ENCODE measurements at places on chromosomes 7 and 10.

DNA sequence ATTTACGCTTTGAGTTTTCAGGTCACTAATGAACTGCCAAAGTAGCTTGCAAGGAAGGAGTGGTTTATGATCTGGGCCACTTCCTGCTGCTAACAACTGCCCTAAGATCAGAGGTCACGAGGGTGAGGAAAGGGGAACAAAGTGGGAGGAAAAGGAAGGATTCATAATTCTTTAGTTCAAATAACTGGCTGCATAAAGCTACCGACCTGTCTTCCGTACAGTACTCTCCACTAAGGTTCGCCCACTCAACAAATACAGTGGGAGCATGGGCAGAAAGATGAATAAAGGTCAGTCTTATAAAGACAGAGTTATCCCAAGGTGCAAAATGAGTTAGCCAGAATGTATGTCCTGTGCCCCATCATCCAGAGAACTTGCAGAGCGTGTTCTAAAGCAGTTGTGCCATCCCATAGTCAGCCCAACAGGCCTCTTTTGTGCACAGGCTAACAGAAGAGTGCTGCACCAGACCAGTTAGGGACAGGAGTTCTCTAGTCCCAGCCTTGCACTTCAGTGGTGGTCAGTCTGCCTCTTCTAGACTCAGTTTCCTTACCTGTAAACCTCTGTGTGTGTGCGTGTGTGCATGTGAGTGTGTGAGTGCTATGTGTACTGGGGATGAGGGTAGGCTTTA, 65.9 kb downstream of the CREB3L2 start:
- DNase-seq = no peak

GRCh38 chr10:47435081-47435480, 48.8 kb downstream of the ANXA8 start:
- DNase-seq = no peak

DNA sequence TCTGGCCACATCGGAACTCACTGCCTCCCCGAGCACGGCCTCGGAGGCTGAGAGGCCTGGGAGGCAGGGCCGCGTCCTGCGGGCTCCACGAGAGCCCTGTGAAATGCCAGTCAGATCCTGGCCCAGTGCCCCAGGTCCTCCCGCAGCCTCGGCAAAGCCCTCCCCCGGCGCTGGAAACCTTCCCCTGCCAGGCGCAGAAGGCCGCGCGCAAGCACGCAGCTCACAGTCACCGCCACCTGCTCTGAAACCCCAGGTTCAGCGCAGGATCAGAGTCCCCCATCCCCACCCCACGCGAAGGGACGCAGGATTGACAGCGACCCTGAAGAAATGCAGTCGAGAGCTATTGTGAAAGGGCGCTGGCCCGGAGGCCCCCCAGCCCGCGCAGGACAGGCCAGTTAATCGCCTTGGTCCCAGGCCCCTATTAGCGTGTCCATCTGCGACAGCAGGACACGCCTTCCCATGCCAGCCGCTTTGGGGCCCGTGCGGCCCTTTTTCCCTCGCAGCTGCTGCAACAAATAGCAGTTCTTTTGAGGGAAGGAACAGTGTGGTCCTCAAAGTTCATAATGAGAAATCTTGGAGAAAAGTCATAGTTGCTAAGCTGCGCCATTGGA, 13.5 kb upstream of the EGFR start:
- DNase-seq = no peak

DNA sequence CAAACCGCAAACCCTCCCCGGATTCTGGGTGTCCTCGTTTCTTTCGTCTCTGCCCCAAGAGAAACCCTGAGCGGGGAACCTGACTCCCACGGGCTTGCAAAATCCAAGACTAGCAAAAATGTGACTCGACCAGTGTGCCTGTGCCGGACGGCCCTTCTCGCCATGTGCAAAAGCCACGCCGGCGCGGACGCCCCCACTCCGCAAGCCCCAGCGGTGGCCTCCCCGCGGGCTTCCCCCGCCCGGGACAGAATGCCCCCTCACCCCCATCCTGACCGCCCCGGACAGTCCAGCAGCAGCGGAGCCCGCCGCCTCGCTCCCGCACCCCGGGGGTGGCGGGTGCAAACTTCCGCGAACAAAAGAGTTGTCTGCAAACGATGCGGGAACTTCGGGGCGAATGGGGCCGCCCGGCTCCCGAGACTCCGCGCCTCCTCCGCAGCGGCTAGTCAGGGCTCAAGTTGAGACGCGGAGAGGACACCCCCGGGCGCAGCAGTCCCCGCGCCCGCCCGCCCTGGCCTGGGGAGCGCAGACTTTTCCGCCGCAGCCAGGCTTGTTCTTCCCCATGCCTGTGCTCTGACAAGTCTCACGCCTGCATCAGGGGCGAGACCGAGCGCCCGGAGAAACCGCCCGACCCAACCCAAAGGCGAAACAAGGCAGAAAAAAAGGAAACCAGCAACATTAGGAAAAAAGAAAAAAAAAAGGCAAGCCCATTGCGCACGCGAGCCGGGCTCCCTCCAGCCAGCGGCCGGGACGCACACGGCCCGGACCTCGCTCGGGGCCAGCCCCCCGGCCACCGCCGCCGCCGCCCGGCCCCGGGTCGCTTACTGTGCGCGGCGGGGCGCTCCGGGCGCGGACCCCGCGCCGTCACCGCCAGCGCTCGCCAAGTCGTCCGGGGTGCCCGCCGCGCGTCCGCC, 732 bp downstream of the FAM53B start:
- DNase-seq = peak; percentile 53

GRCh38 chr10:2463316-2463715, 604.0 kb upstream of the PFKP start:
- DNase-seq = no peak

GRCh38 chr10:132542086-132542775, 4.6 kb downstream of the INPP5A start:
- no peak for DNase-seq

- no peak for DNase-seq
Observed at GRCh38 chr10:85032981-85033380, 704.6 kb downstream of the CCSER2 start.

DNA sequence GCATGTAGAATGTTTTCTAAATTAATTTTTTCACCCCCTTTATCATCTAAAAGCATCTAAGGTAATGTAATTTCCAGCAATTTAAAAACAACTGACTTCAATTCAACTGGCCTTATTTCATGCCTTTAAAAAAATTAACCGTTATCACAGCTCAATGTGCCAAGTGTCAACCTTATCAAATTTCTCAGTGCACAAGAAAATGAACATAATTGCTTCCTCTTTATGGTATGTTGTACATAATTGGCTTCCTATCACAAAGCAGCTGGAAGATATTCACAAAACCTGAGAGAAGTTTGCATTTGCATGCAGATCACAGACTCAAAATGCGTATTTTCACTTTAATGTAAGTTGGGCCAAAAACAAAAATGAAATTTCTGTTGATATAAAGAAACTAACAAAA, 966.4 kb downstream of the GRM8 start:
- no peak for DNase-seq

DNA sequence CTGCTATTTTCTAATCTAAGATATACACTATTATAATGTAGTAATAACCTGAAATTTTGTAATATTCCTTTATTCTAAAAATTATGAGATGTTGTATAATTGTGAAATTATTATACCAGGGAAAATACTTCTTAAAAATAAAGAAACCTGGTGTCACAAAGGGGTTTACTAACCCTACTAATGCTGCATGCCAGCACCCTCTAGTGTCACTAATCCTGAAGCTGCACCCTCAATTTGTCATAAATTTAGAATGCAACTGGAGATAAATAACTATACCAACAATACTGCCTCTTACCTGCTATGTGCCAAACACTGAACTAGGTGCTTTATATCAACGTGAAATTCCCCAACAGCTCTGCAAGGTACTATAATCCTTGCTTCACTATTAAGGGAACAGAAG, 30.8 kb downstream of the TM9SF3 start:
- DNase-seq = peak; percentile 55

GRCh38 chr7:95723583-95724180, 48.7 kb upstream of the DYNC1I1 start:
- peak; percentile 61 for DNase-seq

- no peak for DNase-seq
Observed at GRCh38 chr7:14073543-14073942, 84.1 kb upstream of the ETV1 start.

- no peak for DNase-seq
Observed at GRCh38 chr7:43489257-43489656, 93.7 kb upstream of the STK17A start.

DNA sequence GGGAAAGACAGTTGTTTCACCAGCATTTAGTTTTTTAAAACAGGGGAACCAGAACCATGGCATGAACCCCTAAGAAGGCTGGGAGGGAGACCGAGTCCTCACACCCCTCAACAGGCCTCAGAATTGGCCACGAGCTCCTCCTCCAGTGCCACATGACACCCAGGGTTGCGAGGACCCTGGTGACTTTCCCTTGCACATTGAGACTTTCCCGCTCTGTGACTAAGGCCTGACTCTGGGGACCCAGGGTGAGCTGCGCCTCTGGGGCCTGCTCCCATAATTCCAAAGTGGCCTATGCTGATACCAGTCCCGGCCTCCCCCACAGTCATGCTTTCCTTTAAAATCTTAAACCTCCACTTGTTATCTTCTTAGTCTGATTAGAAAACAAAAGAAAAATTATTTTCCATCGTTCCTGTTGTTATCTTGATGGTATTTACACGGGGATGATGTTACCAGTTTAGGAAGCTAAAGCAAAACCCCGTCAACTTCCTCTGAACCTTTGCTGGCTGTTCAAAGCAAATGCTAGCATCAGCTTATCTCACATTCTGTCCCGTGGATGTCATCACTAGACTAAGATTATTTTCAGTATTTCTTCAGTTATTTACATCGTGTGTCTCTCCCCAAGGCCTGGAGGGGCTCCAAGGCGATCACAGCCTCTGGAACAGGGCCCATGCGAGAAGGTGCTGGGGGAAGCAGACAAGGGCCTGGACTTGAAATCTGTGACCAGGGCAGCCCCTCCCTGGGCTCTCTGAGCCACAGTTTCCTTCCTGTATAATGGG, 42.1 kb downstream of the FAM53B start:
- DNase-seq = no peak

GRCh38 chr10:26781797-26782196, 79.0 kb downstream of the ABI1 start:
- no peak for DNase-seq

- DNase-seq = no peak
Observed at GRCh38 chr10:128957221-128957620, 509.8 kb upstream of the MGMT start.

DNA sequence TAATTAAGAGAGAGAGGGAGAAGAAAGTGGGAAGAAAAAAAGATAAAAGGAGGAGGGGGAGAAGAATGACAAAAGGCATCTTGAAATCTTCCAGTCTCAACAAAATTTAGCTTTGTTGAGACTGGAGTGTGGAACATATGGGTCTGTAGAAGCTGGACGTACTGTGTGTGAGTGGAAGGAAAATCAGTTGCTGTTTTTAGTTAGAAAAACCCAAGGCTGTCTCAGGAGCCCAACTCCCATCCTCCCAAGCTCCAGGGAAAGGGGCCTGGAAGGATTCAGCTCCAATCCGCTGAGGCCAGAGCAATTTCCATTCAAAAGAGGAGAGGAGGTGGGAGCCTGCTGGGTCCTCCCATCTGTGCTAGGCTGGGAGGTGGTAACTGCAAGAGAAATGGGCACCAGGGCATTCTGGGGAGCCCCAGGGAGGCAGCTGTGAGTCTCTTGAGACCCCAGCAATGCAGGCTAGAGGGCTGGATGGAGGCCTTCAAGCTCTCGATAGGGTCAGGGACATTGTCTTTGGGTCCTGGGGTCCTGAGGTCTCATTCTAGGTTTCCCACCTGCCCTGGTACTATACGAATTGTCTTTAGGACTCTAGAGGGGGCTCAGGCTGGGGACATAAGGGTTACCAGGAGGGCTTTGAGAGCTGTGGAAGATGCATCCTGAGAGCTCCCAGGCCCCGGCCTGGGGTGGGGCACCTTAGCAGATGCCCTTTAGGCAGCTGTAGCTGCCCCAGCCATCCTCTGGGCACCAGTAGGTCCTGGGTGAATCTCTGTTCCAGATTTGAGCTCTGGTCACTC, 21.4 kb downstream of the ADCYAP1R1 start:
- DNase-seq = no peak

- DNase-seq = no peak
Observed at GRCh38 chr10:51270936-51271530, 196.7 kb downstream of the PRKG1 start.

DNA sequence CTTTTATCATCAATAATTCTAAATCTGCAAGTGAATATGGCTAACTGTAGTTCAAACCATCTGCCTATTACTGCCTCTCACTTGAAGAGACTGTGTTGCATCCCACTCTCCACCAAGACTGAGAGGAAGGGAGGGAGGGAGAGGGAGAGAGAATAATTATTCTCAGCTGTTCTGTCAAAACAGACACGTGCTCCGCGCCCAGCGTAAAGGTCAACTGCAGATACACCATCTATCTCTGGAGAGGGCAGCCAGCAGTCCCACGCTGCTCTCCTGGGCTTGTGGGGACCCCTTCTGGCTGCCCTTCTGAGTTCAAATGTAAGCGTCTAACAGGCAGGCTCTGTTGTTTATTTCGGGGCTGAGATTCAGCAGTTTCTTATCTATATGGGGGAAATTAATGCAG, 625.5 kb upstream of the GALNT17 start:
- DNase-seq = peak; percentile 37

GRCh38 chr10:124693396-124693795, 50.8 kb downstream of the FAM53B start:
- DNase-seq = no peak

DNA sequence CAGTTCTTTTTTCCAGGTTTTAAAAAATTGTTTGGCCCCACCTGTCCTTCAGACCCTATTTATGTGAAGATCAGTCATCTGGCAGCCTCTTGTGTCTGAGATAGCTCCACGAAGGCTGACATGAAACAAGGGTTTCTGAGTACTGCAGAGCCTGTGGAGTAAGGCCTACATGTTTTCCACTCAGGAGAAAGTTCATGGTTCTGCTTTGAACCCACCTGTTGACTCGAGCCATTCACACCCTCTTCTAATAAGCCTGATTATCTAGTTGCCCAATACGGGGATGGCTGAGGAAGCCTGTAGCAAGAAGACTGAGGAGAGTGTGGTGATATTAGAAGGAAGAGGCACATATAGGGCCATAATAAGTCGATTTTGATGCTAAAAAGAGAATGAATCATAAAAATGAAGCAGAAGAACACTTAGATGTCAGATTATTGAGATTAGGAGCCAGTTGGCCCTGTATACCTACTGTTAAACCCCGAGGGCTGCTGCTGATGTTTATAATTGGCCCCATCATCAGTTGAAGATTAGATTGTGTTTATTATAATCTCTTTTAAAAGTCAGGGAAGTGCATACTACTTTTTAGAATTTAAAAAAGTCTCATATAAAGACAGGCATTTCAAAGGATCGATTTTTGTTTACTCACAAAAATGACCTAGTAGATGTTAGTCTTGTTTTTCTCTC, 109.4 kb downstream of the CDK14 start:
- no peak for DNase-seq

- no peak for DNase-seq
Observed at GRCh38 chr10:50592961-50593418, 30.8 kb downstream of the SGMS1 start.

All from NAMALWA (cell line).